ENCODE measurements at places on chromosomes 6 and 20.

- DNase-seq: no peak
Observed at GRCh38 chr6:25006565-25007001, 70.8 kb upstream of the RIPOR2 start.

DNA sequence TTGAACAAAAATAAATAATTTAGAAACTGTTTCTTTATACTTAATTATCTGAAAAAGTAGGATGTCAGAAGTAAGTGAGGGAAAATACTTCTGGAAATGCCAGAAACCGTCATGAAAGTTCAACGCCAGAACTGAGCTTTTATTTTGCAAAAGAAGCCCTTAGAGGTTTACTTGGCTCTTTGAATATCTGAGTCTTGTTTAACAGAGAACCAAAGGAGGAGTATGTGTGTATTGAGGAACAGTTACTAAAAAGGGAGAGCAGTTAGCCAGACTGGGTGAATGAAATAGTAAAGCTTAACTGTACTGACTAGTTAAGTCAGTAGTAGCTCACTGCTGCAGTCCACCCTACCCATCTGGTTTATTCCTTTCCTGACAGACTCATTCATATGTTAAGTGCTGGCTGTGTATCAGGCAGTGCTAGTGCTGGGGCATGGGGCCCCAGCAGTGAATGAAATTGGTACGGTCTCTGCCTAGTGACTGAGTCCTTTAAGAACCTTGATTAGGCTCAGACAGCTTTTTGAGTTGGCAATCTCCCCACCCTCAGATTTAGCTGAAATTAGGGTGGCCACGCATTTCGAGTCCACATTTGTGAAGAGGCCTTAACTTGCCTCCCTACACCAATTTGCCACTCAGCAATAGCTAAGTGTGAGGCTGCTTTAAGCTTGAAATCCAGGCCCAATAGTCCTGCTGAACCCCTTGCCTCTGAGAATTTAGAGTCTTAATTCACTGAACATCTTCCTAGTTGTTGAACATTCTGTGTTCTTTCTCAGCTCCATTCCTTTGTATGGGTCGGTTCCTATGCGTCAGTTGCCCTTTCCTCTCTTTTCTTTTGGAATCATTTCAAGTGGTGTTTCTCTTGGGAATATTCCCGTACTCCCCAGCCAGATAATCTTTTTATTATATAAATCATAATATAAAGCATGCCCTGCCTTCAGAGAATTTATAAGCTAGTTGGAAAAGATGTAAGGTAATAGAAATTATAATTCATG, 20.2 kb downstream of the MAP3K4 start:
- DNase-seq: no peak

GRCh38 chr6:24699521-24700359, 19.2 kb downstream of the C6orf62 start:
- DNase-seq: no peak

GRCh38 chr20:1267161-1267560, 1.1 kb downstream of the SNPH start:
- no peak for DNase-seq

DNA sequence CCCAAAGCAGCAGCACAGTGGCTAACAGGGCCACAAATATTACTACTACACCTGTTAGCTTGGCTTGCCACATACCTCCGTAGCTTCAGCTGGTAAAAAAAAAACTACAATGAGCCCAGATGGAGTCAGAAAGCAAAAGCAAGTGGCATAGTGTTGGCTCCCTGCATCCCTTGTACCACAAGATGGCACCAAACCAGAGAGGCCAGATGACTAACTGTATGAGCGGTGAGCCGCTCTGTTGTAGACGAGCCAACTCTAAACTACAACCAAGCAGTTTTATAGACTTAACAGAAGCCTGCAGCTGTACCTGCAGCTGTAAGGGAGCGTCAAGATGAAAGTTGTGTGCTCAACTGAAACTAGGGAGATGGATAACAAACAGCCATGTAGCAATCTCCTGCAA, 84.5 kb upstream of the MCHR2 start:
- no peak for DNase-seq

- DNase-seq: peak; percentile 85
Observed at GRCh38 chr20:34874094-34874654, 1.5 kb upstream of the GGT7 start.

GRCh38 chr6:111922454-111923297, 49.4 kb upstream of the FYN start:
- DNase-seq: peak; percentile 87

GRCh38 chr20:2798814-2799213, 1.6 kb downstream of the CPXM1 start:
- DNase-seq: no peak

DNA sequence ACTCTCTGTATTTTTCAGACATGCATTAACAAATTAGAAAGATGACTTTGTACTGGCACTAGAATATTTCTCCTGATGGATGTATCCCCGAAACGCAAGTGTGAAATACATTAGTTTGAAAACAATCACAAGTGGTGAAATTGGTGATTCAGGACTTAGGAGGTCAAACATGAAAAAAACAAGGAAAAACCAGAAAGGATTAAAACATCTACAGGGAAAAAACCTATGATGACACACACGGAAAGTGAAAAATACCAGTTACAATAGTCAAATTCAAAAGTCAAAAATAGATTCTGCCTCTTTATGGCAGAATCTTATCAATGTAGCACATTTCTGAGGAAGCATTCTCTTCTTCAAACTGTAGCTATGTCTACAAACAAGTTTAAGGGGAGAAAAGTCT, 129.0 kb upstream of the SGK1 start:
- DNase-seq: no peak

- peak; percentile 53 for DNase-seq
Observed at GRCh38 chr6:113489952-113490746, 367.0 kb upstream of the MARCKS start.

- DNase-seq: no peak
Observed at GRCh38 chr20:58482416-58482815, 32.8 kb downstream of the APCDD1L start.

- peak; percentile 87 for DNase-seq
Observed at GRCh38 chr6:3247255-3248146, 11.2 kb upstream of the PSMG4 start.

DNA sequence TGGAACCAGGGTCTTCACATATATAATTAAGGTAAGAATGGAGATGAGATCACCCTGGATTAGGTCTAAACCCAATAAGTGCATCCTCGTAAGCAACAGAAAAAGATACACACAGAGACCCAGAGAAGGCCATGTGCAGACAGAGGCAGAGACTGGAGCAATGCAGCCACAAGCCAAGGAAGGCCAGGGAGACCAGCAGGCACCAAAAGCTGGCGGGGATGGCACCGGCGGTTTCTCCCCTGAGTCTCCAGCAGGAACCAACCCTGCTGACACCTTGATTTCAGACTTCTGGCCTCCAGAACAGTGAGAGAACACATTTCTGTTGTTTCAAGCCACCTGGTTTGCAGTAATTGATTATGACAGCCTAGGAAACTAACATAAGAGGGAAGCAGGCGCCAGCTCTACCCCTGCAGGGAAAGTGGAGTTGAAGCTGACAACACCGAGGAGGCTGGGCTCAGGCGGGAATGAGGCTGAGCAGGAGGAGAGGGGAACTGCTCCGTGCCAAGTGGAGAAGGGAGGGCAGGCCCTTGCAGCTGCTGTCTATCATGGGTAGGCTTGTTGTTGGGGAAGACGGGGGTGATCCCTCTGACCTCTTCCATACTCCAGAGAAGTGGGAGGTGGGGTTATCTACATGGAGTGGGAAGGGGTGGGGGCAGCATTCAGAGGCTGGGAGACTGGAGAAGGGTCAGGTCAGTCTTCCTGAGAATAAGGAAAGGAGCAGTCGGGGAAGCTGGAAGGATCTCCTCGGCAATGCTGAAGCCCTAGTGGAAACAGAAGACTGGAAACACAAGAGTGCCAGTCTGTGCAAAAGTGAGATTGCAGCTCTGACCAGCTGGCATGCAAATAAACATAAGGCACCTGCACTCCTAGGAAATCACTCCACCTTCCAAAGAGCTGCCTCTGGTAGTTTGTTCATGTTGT, 72.7 kb downstream of the NFATC2 start:
- DNase-seq: peak; percentile 16

DNA sequence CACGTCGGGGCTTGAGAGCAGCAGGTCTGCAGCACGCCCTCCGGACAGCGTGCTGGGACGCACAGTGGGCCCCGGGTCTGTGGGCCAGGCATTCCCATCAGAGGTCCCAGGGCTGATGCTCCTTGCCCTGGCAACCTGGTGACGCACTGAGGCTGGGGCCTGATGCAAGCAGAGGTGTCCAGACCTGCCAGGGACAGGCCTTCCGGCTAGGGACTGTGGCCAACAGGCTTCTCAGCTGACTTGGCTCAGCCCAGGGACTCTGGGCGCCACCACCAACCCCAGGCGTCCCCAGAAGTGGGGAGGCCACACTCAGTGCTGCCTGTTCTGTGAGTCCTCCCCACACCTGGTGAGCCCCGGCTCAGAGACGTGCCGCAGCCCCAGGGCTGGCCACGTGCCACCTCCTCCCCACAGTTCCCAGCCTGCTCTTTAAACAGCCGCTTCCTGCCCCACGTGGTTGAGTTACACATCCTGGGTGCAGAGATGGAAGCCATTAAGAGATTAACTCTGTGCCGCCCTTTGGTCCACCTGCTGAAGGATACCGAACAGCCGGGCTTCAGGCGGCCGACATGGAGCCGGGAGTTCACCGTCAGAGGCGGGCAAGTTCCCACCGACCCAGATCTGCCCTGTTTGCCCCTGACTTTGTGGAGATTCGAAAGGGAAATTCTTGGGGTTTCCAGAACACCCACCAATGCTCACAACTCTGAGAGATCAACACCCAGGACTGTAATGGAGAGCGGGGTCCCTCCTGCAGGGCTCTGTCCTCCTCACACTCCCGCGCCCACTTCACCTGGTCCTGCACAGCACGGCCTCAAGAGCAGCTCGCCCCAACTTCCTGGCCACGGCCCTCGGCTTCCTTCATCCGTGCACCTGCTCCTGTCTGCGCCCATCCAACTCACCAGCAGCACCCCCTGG, 37.6 kb upstream of the ZBP1 start:
- DNase-seq: no peak

DNA sequence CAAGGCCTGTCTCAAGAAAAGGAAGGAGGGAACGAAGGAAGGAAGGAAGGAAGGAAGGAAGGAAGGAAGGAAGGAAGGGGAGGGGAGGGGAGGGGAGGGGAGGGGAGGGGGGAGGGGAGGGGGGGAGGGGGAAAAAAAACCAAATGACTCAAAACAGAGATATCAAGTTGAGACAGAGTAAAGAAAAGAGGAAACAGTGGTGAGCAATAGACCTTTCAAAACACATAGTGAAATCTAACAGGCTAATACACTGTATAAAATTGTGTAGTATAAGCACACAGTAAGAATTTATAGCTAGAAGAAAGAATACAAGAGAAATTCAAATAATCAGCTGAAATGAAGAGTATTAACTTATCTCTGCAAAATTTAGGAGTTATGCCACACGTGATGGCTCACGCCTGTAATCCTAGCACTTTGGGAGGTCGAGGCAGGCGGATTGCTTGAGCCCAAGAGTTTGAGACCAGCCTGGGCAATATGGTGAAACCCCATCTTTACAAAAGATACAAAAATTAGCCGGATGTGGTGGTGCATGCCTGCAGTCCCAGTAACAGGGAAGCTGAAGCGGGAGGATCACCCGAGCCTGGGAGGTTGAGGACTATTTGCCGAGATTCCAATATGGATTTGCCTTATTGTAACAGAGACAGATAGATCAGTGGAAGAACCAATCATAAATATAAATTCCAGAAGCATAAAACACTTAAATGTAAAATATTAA, 123.2 kb downstream of the PRND start:
- no peak for DNase-seq

- DNase-seq: peak; percentile 45
Observed at GRCh38 chr6:156336733-156337132, 440.4 kb upstream of the ARID1B start.

- DNase-seq: no peak
Observed at GRCh38 chr6:101413773-101414172, 20.3 kb downstream of the GRIK2 start.

GRCh38 chr6:147716434-147716833, 207.9 kb downstream of the SAMD5 start:
- DNase-seq: peak; percentile 28

DNA sequence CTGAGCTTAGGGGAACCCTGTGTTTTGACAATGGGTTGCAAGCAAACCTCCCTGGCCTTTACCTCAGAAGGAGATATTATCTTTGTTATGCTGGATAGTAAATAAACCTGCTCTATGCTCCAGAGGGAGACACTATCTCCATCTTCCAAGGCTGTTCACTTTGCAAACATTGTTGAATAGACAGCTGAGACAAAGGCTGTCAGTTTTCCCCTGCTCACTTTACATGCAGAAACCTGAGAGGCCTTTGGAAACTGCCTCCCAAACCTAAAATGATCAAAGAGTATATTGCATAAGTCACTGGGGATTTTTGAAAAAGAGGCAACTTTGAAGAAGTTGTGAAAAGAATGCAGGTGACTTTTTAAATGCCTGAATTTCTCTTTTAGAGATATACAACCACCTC, 61.6 kb downstream of the MRAP2 start:
- DNase-seq: peak; percentile 27

DNA sequence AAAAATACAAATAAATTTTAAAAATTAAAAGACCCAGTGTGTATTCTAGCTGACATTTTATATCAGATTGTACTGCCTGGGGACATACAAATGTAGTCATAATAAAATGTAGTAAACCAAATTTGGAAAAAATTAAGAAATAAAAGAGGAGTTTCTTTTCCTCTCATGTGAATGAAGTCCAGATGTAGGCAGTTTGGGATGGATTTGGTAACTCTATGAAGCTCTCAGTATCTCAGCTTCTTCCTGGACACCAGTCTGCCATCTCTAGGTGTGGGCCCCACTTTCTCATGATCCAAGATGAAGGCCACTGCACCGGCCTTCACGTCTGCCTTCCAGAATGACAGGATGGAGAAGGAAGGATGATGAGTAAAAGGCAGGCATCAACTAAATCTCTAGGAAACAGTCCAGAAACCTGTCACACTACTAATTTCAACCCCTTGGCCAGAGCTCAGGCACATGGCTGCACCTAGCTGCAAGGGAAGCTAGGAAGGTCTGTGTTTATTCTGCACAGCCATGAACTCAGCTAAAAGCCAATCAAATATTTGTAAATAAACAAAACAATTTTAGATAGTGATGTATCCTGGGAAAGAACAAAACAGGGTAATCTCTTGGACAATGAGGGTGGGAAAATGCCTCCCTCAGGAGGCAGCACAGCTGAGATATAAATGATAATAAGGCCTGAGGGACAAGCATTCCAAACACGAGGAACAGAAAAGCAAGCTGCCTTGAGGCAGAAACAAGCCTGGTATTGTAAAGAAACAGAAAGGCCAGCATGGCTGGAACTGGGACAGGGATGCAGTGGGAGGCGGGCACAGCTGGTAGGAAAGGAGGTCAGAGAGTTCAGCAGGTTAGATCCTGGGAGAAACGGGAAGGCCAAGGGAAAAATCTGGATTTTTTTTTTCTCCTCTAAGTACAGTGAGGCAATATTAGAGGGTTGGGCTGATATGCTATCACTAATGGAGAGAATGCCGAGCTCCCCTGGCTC, 88.5 kb upstream of the PTPN1 start:
- no peak for DNase-seq

DNA sequence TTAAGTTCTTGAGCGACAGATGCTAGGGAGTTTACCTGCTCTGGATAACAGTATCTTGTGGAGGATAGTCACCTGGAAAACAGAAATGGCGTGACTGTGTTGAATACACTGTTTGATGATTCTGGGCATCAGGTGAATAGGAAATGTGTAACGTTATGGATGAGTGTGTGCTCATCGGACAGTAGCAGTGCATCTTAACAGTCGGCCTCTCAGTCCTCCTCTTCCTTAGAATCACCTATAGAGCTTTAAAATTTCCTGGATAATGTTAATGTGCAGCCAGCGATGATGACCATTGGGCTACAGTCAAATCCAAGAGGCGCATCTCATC, 217.7 kb downstream of the OR2B2 start:
- no peak for DNase-seq

All from NCI-H146 (cell line).